ENCODE measurements at places on chromosomes 13 and 19.

DNA sequence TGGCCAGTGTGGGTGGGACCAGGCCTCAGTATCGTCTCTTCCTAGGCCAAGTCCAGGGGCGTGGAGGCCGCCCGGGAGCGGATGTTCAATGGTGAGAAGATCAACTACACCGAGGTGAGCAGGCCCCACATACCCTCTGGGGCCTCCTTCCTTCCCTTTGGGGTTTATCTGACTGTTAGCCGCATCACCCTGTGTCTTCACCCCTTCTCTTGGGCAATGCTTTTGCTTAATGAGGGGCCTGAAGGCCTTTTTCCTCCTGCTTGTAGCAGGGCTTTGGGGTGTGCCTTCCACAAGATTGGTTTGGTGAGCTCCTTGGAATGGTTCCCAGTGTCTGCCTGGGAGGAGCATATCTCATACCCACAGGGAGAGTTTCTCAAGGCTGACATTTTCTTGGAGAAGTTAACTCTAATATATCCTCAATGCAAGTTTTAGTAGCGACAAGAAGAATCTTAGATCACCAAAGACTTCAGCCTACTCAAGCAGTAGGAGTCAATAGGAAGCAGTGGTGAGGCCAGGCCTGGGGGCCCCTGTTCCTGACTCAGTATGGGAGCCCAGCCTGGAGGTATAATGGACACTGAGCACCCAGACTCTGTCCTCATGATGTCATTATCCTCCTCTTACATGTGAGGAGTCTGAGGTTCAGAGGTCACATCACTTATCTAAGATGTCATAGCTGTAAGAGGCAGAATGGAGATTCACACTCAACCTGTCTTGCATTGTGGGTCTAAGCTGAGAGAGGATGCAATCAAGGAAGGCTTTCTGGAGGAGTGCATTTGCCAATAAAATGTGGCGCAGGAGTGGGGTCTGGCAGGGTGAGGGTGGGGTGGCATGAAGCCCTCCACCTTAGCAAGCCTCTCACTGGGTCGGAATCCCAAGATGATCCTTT is 2.0 kb downstream of the GPI start:
- DNase-seq = no peak

GRCh38 chr19:17865364-17866311 is 5.9 kb downstream of the RPL18A start:
- DNase-seq = no peak

DNA sequence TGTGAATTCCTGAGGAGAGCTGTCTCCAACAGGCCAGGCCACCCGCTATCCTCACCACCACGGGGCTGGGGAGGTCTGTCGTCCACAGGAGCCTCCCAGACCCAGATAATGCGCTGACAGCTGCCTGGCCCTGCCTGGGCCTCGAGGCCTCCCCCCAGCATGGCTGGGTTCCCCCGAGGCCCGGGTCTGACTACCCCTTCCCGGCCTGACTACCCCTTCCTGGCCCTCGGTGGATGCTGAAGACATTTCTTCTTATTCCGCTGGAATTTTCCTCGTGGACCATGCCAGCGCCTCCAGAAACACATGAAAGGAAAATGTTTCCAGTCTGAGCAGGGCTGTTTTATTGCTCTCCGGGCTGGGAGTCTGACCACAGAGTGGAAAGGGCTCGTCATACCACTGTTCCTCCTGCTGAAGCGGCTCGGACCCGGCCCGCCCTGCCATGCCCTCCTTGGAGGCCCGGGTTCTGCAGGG is 16.8 kb upstream of the COMP start:
- no peak for DNase-seq

DNA sequence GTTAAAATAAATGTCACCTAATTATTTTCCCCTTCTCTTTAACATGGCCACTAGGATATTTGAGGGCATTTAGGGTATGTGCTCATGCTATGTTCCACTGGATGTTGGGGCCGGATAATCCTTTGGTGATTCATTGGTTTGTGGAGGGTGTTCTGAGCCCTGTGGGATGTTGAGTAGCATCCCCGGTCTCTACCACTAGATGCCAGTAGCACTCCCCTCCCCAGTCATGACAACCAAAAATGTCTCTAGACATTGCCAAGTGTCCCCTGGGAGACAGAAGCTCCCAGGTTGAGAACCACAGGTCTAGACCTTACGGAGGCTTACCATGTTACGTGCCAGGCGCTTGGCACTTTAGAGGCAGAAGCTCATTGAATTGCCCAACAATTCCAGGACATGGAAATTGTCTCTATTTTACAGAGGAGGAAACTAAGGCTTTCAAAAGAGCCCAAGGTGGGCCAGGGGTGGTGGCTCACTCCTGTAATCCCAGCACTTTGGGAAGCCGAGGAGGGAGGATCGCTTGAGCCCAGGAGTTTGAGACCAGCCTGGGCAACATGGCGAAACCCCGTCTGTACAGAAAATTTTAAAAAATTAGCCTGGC is 14.1 kb downstream of the SHANK1 start:
- DNase-seq = no peak

DNA sequence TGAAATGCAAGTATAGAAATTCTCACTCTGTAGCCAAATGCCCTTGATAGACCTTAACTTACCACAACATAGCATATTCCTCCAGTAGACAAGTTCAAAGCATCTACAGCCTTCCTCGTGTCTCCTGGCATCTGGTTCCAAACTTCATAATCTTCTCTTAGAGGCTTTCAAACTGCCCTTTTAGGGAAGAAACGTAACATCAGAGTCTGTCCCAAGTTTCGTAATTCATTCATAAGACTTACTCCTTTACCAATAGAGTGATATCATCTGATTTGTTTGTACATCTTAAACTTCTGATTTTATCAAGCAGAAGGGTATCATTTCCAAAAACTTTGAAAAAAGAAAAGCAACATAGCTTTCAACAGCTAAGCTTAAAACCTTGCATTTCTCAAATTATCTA is 137.4 kb downstream of the SPRY2 start:
- DNase-seq = no peak

GRCh38 chr19:50003810-50004419 is 21.3 kb downstream of the VRK3 start:
- no peak for DNase-seq

GRCh38 chr19:42629191-42629590 is 34.5 kb upstream of the CEACAM8 start:
- DNase-seq = no peak

DNA sequence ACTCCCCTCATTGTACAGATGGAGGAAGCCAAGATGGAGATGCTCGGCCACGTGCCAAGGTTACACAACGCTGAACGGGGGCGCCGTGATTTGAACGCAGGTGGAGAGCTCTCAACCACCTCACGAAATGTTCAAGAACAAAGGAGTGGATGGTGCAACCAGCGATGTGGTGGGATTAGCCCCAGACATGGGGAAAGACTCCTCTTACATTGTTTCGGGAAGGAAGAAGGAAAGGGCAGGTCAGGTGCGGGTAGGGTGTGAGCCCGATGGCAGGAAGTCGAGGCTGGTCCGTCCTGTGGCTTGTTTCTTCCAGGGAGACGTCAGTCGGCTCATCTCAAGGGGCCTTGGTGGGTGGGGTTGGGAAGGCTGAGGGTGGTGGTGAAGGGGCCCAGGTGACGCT is 7.1 kb upstream of the KLK14 start:
- no peak for DNase-seq
